Psoas muscle (tissue), 8 donors: ENCODE measurements at places on chromosomes 7 and 10. TPM values are rescaled to one million over a fixed set of nuclear protein-coding genes. Genes with fewer than 3 reads are reported as not detected.

NPFFR1 gene
- not detected for polyA plus RNA-seq

SKIDA1 gene
- 0.11 TPM for polyA plus RNA-seq

SORBS1 gene
- 270 TPM for polyA plus RNA-seq

EBLN1 gene
- not detected for polyA plus RNA-seq

SPDYE8 gene
- not detected for polyA plus RNA-seq

TAS2R41 gene
- polyA plus RNA-seq, result not detected

HOXA10 gene
- polyA plus RNA-seq, result 32.0 TPM

AIFM2 gene
- polyA plus RNA-seq, result 40.5 TPM

SPDYE9 gene
- polyA plus RNA-seq, result not detected

NUTM2E gene
- 0.11 TPM for polyA plus RNA-seq

TACR2 gene
- 0.25 TPM for polyA plus RNA-seq

FAM24B gene
- 0.97 TPM for polyA plus RNA-seq

WEE2 gene
- not detected for polyA plus RNA-seq

PARD3 gene
- polyA plus RNA-seq, result 53.4 TPM

PIK3AP1 gene
- polyA plus RNA-seq, result 0.43 TPM

TUBAL3 gene
- polyA plus RNA-seq, result 0.10 TPM

DCLRE1A gene
- polyA plus RNA-seq, result 1.9 TPM

RPS24 gene
- polyA plus RNA-seq, result 2,584 TPM

CALML5 gene
- polyA plus RNA-seq, result not detected

ZNF804B gene
- not detected for polyA plus RNA-seq

TRPV6 gene
- not detected for polyA plus RNA-seq

ASNS gene
- polyA plus RNA-seq, result 8.5 TPM

EXOSC1 gene
- polyA plus RNA-seq, result 26.4 TPM

LRRN3 gene
- 0.69 TPM for polyA plus RNA-seq

BTRC gene
- 17.6 TPM for polyA plus RNA-seq

CRYGN gene
- 0.12 TPM for polyA plus RNA-seq

AKR1C2 gene
- 2,054 TPM for polyA plus RNA-seq
